Stimulated activated CD8-positive, alpha-beta memory T cell treated with anti-CD3 and anti-CD28 coated beads, Interleukin-15, amount 100 ng/mL, for 24 hours (primary cell): ENCODE measurements at places on chromosomes 1 and 21.
A peak's percentile ranks its signal among the peaks of the same experiment; 100 is the strongest.

- DNase-seq, result no peak
Observed at GRCh38 chr1:228848406-228848805, 113.1 kb downstream of the RHOU start.

- no peak for DNase-seq
Observed at GRCh38 chr1:14980621-14981218, 172.8 kb upstream of the TMEM51 start.

DNA sequence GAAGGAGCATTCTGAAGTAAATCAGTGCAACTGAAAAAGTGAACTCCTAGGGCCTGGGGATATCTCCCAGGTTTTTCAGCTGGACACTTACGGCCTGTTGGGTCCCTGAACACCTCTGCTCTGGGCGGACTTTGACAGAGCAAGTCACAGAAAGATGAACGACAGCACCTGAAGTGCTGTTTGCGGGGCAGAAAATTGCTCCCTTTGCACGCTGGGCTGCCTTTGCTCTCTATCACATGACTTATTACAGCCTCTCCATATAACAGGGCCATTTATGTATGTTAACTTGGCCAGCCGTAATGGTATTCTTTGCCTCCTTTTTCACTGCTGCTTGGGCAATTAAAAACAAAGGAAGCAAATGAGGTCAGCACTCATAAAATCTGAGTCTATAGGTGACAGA lies 332.9 kb downstream of the BARHL2 start:
- no peak for DNase-seq

DNA sequence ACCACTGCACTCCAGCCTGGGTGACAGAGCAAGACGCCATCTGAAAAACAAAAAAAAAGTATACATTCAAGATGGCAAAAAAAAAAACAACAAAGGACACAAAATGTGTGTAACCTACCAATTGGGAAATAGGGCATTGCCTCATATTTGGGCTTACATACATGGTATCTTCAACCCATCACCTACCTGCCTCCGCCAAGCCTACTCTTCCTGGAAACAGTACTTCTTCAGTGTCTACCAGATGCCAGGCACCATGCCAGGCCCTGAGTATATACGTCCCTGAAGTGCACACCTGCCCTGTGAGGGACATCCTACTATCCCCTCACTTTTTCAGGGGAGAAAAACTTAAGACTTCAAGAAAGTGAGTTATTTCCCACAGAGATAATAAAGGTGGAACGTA lies 160.2 kb downstream of the TOMM20 start:
- no peak for DNase-seq

GRCh38 chr1:29083317-29084195 lies 40.1 kb downstream of the TMEM200B start:
- no peak for DNase-seq

DNA sequence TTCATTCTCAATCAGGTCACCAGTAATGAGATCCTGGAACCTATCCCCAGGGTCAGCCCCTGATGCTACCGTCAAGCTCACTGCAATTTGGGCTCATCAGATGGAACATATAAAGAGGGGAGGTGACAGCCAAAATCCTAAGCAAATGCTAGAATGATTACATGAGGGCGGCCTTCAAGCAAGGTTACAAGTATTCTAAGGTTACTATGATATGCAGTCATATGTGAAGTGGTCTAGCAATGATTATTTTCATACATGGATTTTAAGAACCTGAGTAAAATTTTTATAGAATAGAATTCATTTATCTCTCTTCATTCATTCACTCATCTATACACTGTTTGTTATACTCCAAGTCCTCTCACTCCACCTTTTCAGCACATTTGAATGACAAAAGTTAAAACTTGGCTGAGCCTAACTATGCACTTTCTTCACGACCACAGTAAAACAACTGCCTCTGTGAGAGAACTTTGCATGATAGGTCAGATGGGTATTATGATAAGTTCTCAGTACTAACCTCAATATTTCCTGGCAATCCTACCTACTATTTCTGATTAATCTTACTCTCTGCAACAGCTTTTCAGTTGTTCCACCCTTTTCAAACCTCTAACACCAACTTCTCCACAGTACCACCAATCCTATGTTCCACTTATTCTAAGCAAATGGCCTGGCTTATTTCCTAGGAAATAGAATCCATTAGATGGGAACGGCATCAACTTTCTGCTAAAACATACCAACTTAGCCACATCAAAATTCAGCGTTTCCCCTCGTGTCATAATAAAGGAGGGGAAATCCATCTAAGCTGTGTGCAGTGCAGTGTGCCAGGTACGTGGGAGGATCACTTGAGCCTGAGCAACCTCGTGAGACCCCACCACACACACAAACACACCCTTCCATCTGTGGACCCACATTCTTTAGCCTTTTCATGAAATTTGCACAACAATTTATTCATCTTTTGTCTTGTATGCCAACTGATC lies 32.0 kb downstream of the LHX9 start:
- DNase-seq, result no peak

- no peak for DNase-seq
Observed at GRCh38 chr1:52463891-52464290, 59.5 kb downstream of the PRPF38A start.

GRCh38 chr1:245153081-245153551 lies 1.7 kb upstream of the KIF26B start:
- no peak for DNase-seq

DNA sequence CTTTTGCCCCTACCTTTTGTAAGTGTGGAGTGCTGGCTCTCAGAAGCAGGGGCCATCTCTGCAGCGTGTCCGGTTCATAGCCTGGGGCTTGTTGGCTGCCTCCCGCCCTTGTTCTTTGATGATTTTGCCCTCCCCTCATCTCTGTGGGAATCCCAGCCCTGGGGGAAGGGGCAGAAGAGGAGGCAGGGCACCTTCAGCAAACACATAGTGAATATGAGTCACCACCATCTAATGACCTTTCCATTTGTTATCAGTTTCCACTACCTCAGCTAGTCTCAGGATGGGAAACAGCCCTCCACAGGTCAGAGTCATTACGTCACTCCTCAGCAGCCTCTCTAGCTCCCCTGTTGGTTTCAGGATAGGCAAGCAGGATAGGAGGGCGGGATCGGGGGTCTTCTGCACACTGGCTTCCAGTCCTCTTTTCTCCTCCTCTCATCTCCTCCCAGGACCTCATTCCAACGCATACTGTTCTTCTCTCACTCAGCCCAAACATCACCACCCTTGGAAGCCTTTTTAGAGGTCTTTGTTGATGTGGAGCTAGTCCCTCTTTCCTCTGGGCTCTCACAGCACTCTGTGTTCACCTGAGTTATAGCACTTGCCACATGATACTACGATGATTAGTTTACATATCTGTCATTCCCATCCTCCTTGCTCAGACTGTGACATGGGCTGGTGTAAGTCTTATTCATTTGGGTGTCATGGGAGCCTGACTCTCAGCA lies 15.8 kb downstream of the GADD45A start:
- no peak for DNase-seq

- DNase-seq, result peak; percentile 53
Observed at GRCh38 chr1:21937372-21938121, 437 bp upstream of the HSPG2 start.

DNA sequence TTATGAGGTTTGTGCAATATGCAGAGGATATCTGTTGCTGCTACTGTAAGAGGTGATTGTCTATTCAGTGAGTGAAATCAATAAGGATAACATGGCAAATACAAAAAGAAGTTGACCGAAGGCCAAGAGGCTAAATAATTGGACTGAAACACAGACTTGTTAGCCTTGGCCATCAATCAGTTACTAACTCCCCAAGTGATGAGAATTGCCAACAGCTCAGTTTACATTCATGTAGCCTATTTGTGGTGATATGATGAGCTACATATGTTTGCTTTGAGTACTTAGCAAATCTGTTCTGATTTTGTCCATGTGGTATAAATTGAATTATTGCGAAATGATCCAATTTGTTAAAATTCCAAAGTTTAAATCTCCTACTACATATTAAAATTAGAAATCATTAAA lies 68.6 kb upstream of the VAV3 start:
- DNase-seq, result no peak

DNA sequence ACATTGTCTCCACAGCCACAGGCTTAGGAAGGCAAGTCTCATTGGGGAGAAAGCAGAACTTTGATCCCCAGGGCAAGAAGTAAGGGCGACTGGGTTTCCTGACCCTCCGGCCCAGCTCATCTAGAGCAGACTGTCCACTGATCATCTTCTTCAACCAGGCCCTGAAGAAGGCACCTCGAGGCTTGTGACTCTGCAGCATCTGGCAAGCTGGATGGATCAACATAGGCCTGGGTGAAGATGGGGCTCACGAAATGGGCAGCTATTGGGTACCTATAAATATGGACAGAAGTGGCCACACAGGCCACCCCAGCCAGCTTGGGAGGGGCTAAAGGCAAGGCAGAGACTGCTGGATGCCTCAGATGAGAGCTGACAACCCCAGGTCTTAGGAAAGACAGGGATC lies 13.0 kb downstream of the TAL1 start:
- no peak for DNase-seq

DNA sequence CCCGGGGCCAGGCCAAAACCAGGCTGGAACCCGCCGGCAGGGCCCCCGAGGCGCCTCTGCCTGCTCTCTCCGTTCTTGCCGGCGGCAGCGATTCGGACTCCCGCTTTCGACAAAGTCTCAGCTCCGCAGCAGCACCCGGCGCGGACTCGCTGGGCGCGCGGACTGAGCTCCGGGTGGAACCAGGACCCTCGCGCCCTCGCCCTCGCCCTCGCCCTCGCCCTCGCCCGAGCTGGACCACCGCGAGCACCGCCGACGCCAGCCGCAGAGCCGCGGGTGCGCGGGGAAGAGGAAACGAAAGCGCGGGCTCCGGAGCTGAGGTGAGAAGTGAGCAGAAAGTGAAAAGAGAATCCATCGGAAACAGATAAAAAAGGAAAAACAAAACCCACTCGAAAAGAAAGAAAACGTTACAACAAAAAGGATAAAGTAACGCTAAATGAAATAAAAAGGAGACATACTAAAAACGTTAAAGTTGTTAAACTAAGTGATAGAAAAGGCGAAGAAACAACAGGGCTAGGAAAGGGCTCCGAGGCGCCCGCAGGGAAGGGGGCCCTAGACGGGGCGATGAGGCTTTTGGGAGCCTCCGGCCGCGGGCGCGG lies 64.9 kb downstream of the MEF2D start:
- no peak for DNase-seq

DNA sequence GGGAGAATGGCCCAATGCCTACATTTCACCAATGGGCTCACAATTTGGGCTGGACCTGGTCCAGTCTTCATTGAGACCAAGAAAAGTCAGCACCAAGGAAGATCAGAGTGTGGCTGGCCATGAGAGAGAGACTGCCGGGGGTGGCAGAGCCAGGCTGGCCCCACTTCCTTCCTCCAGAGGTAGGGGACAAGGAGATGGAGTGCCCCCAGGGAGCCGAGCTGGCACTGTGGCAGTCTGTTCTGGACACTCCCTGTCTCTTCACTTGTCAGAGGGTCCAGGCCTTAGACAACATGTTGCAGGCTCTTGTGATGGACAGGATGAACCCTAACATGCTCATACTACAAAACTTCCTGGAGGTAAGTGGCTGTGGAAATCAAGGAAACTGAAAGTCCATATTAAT lies 27.7 kb downstream of the INAVA start:
- DNase-seq, result no peak

DNA sequence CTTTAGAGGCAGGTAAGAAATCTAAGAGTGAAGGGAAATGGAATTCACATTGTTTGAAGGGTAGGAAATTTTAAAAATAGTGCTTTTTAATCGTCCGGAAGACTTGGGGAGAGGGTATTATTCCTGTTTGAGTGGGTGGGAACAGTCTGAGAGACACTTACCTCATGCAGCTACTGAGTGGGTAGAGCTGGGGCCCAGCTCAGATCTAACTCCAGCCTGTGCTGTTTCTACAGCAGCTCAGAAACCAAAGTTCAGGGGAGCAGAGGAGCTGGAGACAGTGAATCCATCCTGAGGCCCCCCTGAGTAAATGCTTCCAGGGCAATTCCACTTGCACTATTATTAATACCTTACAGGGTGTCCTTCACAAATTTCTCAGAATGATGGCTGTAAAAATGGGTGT lies 63.8 kb downstream of the FGGY start:
- DNase-seq, result no peak

DNA sequence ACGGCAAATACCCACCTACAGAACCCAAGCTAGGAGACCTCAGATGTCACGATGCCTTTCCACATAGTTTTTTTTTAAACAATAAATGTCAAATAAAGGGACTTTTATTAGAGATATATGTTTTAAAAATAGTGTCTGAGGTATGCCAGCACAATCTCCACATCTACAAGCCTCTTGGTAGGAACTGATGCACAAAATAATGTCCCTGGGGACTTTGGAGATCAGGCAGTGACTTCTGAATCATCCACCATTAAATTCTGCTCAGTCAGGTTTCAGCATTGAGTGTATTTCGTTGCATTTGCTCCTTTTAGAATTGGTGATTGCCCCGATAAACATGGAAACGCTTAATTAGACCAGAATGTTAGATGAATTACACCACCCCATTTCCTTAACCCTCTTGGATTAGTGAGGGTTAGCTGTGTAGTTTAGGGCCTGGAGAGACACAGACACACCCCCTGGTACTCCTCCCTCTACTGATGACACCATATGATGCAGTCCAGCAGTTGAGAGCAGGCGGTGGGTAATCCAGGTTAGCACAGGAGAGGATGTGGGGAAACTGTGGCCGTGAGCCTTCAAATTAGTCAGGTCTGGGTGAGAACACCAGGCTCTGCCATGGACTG lies 33.6 kb downstream of the LGR6 start:
- DNase-seq, result no peak

GRCh38 chr21:16040601-16041000 lies 310.8 kb downstream of the USP25 start:
- no peak for DNase-seq

DNA sequence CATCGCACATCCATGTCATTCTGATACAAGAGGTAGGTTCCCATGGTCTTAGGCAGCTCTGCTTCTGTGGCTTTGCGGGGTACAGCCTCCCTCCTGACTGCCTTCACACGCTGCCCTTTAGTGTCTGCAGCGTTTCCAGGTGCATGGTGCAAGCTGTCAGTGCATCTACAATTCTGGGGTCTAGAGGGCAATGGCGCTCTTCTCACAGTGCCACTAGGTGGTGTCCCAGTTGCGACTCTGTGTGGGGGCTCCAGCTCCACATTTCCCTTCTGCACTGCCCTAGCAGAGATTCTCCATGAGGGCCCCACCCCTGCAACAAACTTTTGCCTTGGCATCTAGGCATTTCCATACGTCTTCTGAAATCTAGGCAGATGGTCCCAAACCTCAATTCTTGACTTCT lies 138.2 kb upstream of the BRINP3 start:
- DNase-seq, result no peak

DNA sequence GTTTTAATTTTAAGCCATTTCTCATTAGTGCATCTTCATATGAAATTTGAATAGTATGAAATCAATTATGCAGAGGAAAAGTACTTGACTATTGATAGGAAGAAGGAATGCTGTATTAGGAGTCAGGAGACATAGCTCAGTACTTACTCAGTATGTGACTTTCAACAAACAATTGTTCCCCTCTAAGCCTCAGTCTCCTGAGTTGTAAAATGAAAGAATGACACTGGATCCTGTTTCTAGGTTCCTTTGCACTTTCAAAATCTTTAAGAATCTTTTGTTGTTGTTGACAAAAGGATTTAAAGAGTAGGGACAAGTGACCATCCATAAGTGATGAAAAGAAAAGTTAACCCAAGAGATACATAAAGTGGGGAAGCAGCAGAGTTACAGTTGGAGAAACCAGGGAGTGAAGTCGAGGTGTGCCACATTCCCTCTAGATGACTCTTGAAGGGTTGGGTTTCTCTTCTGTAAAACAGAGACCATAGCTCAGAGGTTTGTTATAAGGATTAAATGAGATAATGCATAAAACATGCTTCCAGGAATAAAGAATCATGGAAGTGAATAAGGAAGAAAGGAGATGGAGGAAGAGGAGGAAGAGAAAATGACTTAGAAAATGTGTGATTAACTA lies 105.7 kb upstream of the KCNJ15 start:
- DNase-seq, result no peak

- no peak for DNase-seq
Observed at GRCh38 chr1:236455243-236455642, 61.2 kb downstream of the EDARADD start.
